Panc1 (cell line): ENCODE measurements at places on chromosomes 16 and 17. TPM values are rescaled to one million over a fixed set of nuclear protein-coding genes. Genes with fewer than 3 reads are reported as not detected.
A peak's percentile ranks its signal among the peaks of the same experiment; 100 is the strongest.

Gene PSMB10
- 47.7 TPM for total RNA-seq

DNA sequence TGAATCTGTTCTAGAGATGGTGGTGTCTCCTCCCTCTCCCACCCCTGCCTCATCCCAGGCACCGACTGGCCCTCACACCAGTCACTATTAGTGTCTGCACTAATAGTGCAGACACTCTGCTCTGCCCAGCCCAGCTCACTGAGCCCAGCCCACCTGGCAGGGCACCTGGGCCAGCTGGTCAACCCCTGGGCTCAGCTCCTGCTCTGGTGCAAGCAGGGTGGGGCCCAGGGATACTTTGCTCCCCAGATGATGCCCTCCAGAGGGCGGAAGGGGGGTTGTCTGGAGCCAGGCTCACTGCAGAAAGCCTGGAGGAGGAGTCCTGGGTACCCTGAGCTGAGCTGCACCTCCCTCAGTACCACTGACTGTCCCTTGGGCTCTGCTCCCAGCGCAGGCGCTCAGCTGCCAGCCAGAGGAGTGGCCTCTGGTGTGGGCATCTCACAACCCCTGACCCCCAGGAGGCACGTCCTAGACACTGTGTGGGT lies 14.5 kb downstream of the RAB11FIP4 start:
- no peak for DNase-seq
- no peak overlapping the region for H3K4me3 ChIP-seq
- H3K27ac ChIP-seq: no peak overlapping the region
- no peaks in the 10 kb centered on the region for H3K4me1 ChIP-seq

DNA sequence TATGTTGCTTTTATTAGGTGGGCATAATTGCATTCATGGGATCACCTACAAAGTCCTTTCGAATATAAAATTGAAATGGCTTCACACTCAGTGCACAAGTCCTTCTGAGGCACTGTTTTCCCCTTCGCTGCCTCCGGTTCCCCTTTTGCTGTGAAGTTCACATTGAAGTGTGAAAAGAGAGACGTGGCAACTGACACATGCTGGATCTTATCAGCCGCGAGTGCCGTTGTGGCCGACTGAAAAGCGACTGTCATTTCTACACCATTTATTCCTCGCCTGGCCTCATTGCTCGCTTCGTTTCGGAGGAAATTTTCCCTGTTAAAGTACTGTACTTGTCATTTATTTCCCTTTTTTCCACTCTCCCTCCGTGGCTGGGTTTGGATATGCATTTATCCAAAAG lies 423.5 kb downstream of the MAF start:
- no peak for DNase-seq
- no peaks in the 10 kb centered on the region for H3K27me3 ChIP-seq
- no peaks in the 10 kb centered on the region for H3K4me1 ChIP-seq
- no peak overlapping the region for H3K4me3 ChIP-seq
- no peak overlapping the region for H3K27ac ChIP-seq
- H3K36me3 ChIP-seq: no peaks in the 10 kb centered on the region

DNA sequence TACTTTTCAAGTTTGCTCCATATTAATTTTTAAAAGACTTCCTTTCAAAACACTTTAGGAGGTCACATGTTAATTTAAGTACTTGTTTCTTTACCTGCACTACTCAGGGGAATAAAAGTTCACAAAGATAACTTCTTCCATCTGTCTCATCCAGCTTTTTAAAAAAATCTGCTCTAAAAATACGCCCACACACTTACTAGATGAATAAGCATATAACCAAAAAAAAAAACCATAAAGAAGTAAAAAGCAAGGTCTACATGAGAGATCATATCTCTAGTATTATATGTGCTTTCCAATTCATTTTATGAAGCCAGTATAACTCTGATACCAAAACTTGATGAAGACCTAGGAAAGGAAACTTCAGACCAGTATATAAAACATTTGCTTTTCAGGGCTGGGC lies 17.2 kb downstream of the SKAP1 start:
- H3K4me3 ChIP-seq: no peak overlapping the region
- H3K27me3 ChIP-seq: peaks cover 9% of the 10 kb centered on the region
- DNase-seq: no peak
- H3K36me3 ChIP-seq: no peaks in the 10 kb centered on the region
- no peak overlapping the region for H3K27ac ChIP-seq
- 0 out of 2 replicates have a peak, but pooled peaks cover 2% of the 10 kb centered on the region for H3K4me1 ChIP-seq

- no peak overlapping the region for H3K4me3 ChIP-seq
- DNase-seq: no peak
- peak overlapping the region; percentile 12 for H3K27ac ChIP-seq
- peaks cover 43% of the 10 kb centered on the region for H3K4me1 ChIP-seq
Measured at GRCh38 chr17:42233156-42233555, 38.9 kb upstream of the GHDC start.

- no peak overlapping the region for H3K27ac ChIP-seq
- H3K4me1 ChIP-seq: no peaks in the 10 kb centered on the region
- H3K4me3 ChIP-seq: no peak overlapping the region
- DNase-seq: no peak
- no peaks in the 10 kb centered on the region for H3K36me3 ChIP-seq
- H3K27me3 ChIP-seq: peaks cover 9% of the 10 kb centered on the region; the same call in 1 of the 2 replicates
Measured at GRCh38 chr17:73524941-73525679, 119.1 kb downstream of the SDK2 start.

GRCh38 chr17:79192503-79193351 lies 118.1 kb downstream of the ENGASE start:
- no peak for DNase-seq
- H3K27ac ChIP-seq: no peak overlapping the region
- H3K4me1 ChIP-seq: no peaks in the 10 kb centered on the region

Gene TMEM235
- not detected for total RNA-seq

Gene SPATA32
- total RNA-seq: 0.26 TPM

DNA sequence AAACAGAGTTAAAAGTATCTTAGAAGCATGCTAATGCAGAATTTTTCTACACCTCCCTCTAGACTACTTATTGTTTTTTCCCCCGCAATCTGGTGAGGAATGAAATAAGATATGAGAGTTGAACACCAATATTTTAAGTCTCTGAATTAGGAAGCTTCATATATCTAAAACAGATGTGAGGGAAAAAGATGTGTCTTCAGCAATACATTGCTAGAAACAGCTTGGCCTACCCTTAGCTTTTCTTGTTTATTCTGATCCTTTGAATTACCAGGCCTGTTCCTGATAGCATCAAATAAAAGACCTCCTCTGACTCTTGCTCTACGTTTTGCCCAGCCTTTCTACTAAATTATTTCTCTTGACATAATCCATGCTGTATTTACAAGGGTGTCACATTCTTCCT lies 221.8 kb downstream of the CDH11 start:
- no peaks in the 10 kb centered on the region for H3K4me1 ChIP-seq
- DNase-seq: no peak
- no peak overlapping the region for H3K27ac ChIP-seq
- H3K36me3 ChIP-seq: no peaks in the 10 kb centered on the region
- H3K27me3 ChIP-seq: no peaks in the 10 kb centered on the region
